ENCODE measurements at places on chromosomes 1 and 21. TPM values are rescaled to one million over a fixed set of nuclear protein-coding genes. Genes with fewer than 3 reads are reported as not detected.

GJA4 gene
- 14.4 TPM for polyA plus RNA-seq

DNA sequence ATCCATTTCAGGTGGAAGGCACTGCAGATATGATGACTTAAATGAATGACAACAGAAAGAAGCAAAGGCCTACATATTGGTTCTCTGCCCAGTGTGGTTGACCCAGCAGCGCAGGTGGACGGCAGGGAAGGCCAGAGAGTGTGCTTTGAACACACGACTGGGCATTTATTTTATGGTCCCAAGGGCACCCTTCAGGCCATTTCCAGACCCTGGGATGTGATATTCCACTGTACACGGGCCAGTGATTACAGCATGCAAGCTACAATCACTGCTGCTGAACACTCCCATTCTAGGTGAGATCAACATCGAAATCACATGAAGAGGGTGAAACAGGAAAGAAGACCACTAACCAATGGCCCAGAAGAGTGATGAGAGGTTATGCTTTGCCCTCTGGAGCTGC is 33.8 kb downstream of the PCNX2 start:
- DNase-seq: no peak

GRCh38 chr1:53367503-53368313 is 39.8 kb upstream of the LRP8 start:
- DNase-seq: no peak

GRCh38 chr1:172609528-172609927 is 49.4 kb upstream of the FASLG start:
- DNase-seq: peak; percentile 8

- peak; percentile 51 for DNase-seq
Observed at GRCh38 chr1:207672522-207673130, 27.7 kb downstream of the CR1L start.

DNA sequence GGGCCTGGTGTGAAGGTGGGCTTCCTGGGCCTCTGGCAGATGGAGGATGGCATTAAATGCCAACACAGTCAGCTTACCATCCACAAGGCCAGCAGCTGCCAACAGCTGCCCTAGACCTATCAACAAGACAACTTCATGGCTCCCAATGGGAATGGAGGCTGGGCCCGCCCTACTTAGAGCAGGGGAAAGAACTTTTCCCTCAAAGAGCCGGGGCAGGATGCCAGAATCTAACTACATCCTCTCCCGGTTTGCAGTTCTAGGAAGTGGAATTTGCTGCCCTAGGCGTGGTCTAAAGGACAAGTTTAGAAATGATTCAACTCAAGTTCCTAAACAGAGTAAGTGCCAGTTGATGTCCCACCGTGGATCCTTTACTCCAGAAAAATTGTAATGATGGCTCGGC is 13.1 kb downstream of the ICMT start:
- no peak for DNase-seq

NPR1 gene
- 1.8 TPM for polyA plus RNA-seq

- DNase-seq: no peak
Observed at GRCh38 chr1:10187026-10187334, 23.4 kb upstream of the KIF1B start.

DNA sequence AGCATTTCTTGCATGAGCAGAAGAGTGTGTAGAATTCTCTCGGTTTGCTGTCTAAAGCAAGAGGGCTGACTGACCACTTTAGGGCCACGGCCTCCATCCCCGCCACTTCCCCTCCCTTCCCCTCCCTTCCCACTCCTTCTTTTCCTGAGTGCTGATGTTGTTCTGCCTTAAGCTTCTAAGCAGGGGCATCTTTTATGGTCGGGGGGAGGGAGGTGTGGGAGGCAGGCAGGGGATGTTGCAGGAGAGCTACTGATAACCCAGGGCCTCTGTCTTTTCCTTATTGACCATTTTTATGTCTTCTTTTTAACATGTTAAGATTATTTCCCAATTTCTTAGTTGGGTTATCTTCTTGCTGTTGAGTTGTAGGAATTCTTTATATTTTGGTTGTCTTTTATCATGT is 15.1 kb downstream of the USP25 start:
- DNase-seq: no peak

KCNN3 gene
- polyA plus RNA-seq: 5.1 TPM

DNA sequence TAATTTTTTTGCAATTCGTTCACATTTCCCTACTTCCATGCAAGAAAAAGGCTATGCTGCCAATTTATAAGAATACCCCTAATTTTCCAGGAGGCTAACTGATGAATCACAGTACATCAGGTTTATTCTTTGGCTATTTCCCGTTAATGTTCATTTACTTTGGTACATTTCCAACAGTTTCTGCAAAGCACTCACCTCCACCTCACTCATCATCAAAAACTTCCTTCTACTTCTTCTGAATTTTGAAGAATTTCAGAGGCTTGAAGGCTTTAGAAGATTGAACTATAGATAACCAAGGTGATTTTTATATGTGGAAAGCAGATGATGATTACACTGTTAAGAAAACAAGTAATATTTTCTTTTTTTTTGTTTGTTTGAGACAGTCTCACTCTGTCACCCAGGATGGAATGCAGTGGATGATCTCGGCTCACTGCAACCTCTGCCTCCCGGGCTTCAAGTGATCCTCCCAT is 60.5 kb upstream of the HP1BP3 start:
- no peak for DNase-seq

CD53 gene
- polyA plus RNA-seq: 9.0 TPM

GRCh38 chr1:174114788-174115448 is 44.4 kb upstream of the RABGAP1L start:
- no peak for DNase-seq

GRCh38 chr1:82152356-82153271 is 351.9 kb downstream of the ADGRL2 start:
- no peak for DNase-seq

APOBEC4 gene
- polyA plus RNA-seq: not detected

DNA sequence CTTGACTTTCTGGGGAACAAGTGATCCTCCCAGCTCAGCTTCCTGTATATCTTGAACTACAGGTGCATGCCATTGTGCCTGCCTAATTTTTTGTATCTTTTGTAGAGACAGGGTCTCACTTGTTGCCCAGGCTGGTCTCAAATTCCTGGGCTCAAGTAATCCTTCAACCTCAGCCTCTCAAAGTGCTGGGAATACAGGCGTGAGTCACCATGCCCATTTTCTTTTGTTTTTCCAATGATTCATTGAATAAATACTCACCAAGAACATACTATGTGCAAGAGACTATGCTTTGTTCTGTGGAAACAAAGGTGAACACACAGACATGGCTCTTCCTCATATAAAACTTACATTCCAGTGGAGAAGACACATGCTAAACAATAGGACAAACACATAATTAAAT is 407.8 kb upstream of the DAB1 start:
- no peak for DNase-seq

DNA sequence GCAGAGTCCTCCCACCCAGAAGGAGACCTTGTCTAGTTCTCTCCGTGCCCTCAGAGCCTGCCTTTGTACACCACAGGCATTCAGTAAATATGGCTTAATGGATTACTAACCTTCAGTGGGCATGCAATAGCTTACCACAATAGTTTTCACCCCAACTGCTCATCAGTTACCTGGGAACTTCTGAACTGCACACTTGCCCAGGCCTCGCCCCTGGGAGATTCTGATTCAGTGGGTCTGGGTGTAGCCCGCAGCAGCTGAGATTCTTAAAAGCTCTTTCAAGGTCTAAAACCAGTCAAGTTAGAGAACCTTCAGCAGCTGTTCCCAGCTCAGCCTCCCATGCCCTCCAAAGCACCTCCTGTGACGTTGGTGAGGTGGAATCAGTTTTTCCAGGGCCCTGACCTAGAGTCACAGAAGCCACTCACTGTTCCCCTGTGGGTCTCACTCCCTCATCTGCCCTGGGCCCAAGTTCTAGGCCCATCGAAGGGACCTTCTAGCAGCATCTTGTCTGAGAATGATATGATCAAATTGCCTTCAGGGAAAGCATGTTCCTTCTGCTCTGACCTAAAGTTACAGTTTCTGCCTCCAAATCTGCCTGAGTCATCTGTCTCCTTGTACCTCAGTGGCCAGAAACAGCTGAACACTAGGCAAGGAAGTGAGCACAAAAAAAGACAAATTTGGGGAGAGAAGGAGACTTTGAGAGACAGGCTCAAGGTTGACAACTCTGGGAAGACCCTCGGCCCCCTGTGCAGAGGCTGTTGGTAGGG is 10.8 kb downstream of the ASAP3 start:
- DNase-seq: no peak

ZNF695 gene
- polyA plus RNA-seq: 2.4 TPM

GRCh38 chr21:27365394-27365793 is 398.5 kb upstream of the ADAMTS5 start:
- no peak for DNase-seq

DNA sequence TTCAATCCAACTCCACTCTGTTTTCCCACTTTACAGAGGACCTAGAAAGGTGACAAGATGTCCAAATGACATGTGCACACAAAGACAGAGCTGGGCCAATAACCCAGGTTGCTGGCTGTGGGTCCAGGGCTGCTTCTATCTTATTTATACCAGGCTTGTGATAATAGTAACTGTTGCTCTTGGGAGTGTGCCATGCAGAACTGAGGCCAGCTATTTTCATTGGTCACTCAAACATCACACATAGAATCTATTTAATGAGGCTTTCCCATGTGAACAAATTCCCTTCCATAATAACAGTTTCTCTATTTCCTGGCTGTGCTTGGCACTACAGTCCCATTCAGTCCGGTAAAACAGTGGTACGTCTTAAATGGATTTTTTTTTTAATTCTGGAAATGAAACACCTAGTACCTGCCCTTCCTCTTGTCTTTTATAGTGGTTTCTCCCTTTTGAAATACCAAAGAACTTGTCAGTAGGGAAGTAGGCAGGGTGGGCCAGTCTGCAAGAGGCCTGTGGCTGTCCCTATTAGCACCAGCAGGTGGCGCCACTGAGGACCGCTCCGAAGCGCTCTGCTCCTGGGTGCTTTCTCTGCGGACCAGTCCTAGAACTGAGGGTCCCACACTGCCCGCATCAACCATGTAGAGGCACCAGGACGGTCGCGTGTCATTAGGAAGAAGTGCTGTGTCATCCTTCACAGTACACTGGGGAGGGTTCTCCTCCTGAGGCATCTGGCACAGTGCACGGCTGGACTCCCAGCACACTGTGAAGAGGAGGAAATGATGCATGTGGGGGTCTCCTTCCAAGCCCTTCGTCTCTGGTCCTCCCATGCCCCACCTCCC is 52.1 kb downstream of the GPR161 start:
- no peak for DNase-seq

- no peak for DNase-seq
Observed at GRCh38 chr1:193846876-193847604, 660.6 kb upstream of the B3GALT2 start.

IRF6 gene
- 94.7 TPM for polyA plus RNA-seq

SFN gene
- 50.6 TPM for polyA plus RNA-seq

LAMTOR5 gene
- 200 TPM for polyA plus RNA-seq

GRCh38 chr21:39153373-39153772 is 29.9 kb downstream of the PSMG1 start:
- DNase-seq: no peak

DNA sequence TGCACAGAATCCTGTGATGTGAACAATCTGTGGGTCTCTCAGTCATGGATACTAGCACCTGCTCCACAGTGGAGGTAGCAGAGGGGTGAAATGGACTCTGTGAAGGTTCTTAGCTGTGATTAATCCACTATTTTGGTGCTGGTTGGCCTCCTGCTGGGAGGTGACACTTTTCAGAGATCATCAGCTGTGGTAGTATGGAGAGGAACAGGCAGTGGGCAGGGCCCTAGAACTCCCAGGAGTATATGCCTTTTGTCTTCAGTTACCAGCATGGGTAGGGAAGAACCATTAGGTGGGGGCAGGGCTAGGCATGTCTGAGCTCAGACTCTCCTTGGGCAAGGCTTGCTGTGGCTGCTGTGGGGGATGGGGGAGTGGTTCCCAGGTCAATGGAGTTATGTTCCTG is 54.0 kb upstream of the KCNJ15 start:
- DNase-seq: no peak

DNA sequence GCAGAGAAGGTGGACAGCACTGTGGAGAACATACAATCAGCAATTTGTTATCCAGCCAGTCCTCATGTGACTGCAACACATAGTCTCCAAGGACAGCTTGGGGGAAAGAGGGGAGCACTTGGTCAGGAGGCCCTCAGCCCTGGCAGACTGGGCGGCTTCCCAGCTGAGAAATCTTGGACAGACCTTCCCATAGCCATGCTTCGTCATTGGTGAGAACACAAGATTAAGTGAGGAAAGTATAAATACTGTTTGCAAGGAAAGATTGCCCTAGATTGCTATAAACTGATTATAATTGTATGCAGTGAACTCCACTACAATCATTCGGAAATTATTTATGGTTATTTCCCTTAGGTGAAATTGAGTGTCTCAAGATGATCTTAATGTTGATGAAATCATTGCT is 131.5 kb downstream of the LMX1A start:
- no peak for DNase-seq

BACE2 gene
- 4.6 TPM for polyA plus RNA-seq

DNA sequence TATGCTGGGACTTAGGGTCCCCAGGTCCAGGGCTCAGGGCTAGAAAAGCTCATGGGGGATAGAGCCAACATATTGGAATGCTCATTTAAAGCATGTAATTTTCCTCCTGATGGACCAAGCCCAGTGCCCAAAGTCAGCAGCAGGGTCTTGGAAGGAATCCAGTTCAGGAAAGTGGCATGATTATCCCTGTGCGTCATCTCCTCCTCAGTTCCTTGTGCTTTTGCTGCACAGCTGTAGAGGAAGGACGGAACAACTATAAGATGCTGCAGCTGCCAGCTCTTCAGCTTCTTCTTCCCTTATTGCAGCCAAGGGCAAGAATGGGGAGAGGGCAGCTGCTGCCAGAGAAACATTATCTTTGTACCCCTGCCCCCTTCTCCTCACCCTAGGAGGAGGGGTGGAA is 58.4 kb downstream of the OVGP1 start:
- DNase-seq: no peak

DNA sequence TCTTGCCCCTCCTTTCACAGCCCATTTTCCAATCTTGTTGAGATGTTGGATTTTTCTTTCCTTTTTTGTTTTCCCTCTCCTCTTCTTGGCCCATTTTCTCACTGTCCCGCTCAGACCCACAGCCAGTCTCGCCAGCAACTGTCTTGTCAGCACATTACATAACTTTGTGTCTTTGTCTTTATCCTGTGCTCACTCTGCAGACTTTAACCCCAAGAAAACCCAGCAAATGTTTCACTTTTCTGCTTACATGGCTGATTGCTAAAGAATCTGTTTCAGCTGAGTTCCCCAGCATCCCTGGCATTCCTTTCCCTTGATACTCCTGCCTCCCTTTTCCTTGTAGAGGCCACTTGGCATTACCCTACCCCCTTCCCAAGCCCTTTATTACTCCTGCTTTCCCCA is 74.6 kb downstream of the ZNF648 start:
- DNase-seq: no peak

DNA sequence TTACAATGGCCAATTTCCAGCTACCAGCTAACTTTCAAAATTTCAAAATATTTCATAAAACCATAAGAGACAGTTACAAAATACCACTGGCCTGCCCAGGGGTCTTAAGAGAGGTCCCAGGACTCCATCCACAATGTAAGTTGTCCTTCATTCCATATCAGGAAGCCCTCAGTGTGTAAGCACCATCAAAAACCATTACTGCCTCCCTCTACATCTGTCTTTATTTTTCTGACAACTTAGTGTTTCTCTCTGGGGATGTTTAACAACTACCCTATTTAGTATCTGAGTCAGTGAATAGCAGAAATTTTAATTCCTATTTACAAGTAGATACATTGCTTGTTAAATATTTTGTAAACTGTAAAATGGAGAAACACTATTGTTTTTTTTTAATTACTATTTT is 339.3 kb upstream of the ADAMTS5 start:
- no peak for DNase-seq
